ENCODE measurements at places on chromosomes 6 and 20.

DNA sequence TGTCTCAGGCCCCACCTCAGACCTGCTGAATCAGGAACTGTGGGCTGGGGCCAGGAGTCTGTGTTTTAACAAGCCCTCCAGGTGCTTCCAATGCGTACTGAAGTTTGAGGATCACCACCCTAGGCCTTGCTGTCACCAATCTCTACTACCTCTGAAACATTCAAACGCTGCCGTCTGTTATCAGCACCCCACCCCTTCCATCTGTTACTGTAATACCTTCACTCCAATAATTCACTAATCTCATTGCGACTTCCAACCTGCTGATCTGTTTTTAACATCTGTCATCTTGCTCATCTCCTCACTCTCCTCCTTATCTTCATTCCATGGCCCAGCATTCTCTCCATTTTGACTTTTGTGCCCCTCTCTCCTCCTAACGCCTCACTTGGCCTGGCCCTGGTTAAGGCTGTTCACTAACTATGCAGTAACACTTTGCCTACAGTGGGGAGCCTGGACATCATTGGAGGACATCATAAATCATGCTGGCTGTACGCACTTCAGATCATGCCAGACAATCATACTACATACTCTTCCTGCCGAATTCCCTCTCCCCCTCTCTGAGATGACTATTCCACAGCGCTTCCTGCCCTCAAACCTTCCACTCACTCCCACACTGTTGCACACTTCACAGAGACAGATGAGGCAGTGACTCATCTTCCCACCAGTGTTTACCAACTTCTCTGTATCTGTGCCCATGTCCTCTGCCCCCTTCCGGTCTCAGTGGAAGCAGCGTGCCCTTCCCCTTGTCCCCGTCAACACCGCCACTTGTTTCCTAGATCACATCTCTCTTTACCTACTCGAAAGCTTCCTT is 3.0 kb upstream of the GUCA1B start:
- DNase-seq = no peak

DNA sequence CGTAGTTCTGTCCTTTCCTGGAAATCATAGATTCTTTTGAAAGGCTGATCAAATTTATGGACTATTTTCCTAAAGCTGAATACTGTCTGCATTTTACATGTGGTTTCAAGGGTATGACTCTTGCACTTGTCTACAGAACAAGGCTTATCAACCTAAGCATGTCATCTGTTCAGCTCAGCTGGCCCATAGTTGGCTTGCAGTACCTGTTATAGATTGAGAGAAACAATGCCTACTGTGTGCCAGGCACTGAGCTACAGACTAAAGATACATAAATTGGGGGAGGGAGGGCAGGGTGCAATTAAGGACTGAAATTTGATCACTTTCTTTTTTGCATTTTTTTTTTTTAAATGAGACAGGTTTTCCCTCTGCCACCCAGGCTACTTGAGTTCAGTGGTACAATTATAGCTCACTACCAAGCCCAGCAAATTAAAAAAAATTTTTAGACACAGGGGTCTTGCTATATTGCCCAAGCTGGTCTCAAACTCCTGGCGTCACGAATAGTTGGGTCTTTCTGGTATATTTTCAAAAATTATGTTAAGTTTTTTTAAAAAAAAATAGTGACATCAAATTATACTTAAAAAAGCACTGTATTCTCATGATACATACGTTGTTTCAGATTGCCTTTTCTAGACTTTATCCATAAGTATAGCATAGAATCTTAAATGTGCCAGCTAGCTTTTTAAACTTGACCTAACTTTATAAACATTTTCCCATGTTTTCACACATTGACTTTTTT is 52.2 kb downstream of the RREB1 start:
- no peak for DNase-seq

- no peak for DNase-seq
Observed at GRCh38 chr6:168190646-168191443, 111.8 kb upstream of the FRMD1 start.

DNA sequence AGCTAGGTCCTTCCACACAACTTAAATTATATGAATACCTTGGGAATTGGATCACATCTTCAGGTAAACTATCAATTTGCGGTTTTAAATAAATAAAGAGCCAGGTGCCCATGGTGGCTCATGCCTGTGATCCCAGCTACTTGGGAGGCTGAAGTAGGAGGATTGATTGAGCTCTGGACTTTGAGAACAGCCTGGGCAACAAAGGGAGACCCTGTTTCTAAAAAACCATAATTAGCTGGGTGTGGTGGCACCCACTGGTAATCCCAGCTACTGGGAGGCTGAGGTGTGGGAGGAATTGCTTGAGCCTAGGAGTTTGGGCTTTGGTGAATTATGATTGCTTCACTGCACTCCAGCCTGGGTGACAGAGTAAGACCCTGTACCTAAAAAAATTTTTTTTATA is 3.4 kb downstream of the GMNN start:
- DNase-seq = no peak

DNA sequence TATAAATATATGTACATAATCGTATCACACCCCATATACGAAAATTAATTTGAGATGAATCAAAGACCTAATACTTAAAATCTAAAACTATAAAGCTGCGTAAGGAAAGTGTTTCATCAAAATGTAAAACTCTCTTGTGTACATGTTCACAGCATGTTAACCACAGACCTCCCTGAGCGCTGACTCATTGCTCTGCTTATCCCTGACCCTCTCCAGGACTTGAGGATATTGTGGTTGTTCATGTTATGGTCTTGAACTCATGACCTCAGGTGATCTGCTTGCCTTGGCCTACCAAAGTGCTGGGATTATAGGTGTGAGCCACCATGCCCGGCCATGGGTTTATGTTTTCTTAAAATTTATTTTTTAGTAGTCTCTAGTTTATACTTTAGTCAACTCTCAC is 14.2 kb downstream of the FAM83B start:
- no peak for DNase-seq
